ENCODE measurements at places on chromosomes 6 and 20. TPM values are rescaled to one million over a fixed set of nuclear protein-coding genes. Genes with fewer than 3 reads are reported as not detected.

- peak; percentile 60 for DNase-seq
Observed at GRCh38 chr6:31829633-31830283, 2.2 kb downstream of the HSPA1B start.

GRCh38 chr6:11815231-11815630, 36.6 kb upstream of the ADTRP start:
- no peak for DNase-seq

GRCh38 chr6:130385064-130385695, 19.4 kb downstream of the TMEM200A start:
- DNase-seq = no peak

The OPN5 gene
- 0.17 TPM for polyA plus RNA-seq

GRCh38 chr6:148497717-148498116, 155.1 kb downstream of the SASH1 start:
- DNase-seq = no peak

The LHFPL5 gene
- polyA plus RNA-seq = not detected

The RIMS1 gene
- polyA plus RNA-seq = 0.56 TPM

The SLC22A23 gene
- 2.3 TPM for polyA plus RNA-seq

DNA sequence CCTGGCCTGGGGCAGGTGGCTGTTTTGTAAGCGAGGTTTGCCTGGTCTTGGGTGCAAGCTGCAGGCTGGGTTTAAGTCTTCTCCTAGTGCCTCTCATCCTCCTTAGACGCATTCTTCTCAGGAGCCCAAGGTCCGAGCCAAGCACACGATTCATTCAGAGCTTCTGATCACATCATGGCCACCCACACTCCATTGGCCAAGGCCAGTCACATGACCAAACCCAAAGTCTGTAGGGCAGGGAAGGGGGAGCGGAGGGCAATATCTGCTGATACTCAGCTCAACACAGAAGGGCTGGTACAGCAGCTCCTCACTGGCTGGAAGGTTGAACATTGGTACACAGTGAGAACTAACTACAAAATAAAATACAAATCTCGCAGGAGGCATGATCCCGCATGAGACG, 177.2 kb upstream of the AFDN start:
- DNase-seq = no peak

DNA sequence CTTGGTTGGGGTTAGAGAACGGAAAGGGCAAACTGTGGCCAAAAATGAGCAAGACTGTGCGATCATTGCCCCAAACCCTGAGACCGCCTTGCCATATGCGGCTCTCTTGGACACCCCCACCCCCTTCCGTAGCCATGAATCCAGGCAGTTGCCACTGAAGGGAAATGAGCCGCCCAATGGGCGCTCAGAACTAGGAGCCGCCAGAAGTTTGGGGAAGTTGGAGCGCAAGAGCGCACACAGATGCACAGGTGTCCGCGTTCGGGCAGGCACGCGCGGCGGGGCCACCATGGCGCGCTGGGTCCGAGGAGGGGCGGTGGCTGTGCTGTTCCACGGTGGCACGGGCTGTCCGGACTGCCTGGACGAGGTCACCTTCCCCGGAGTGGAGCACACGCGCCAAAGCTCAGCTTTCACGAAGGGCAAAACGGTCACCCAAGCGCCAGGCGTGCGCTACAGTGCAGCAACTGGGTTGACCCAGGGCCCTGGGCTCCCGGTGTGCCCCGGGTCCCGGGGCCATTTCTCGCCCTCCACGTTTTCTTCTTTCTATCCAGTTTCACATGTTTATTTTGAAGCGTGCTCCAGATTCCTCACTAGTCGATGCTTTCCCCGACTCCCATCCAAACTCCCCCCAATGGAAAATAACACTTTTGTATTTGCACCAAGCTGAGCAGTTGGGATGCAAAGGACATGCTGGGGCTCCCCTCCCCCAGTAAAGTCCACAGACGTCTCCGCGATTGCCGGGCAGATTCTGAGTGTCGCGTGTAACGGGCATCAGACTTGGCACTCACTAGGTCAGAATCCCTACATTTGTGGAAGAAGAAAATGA, 906 bp upstream of the PDE10A start:
- DNase-seq = peak; percentile 25

- no peak for DNase-seq
Observed at GRCh38 chr6:140226637-140227036, 852.2 kb upstream of the CITED2 start.

DNA sequence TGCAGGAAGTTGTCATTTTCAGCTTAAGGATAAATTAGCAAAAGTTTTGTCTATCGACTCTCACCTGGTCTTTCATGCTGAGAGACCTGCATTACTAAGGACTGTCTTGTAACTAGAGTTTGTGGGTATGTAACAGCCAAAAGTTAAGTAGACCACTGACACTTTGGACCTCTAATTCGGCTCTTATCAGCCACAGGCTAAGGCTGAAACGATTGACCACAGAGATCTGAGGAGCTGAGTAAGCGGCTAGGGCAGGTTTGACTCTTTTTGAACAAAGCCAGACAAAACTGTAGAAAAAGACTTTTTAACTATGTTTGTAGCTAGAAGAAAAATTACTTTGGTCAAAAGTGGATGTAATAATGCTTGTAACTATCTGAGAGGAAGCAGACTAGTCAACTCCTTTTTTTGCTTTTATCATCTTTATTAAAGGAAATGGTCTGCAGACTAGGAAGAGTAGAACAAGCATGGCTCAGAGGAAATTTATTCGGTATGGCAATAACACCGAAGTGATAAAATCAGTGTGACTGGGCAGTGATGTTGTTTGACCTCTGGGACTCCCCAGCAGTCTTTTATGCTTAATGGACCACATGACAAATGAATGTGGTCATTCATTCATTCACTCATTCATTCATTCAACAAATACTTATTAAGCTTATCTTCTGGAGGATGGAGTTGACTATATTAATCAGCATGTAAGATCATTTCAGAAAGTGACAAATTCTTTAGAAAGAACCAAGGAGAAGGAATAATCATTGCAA, 725.0 kb upstream of the HS3ST5 start:
- no peak for DNase-seq

The TUBB gene
- polyA plus RNA-seq = 954 TPM

The VGLL2 gene
- 85.4 TPM for polyA plus RNA-seq

GRCh38 chr6:44651604-44652003, 264.1 kb downstream of the CDC5L start:
- DNase-seq = no peak

The PBOV1 gene
- 0.07 TPM for polyA plus RNA-seq

- no peak for DNase-seq
Observed at GRCh38 chr6:156597095-156597494, 180.1 kb upstream of the ARID1B start.

DNA sequence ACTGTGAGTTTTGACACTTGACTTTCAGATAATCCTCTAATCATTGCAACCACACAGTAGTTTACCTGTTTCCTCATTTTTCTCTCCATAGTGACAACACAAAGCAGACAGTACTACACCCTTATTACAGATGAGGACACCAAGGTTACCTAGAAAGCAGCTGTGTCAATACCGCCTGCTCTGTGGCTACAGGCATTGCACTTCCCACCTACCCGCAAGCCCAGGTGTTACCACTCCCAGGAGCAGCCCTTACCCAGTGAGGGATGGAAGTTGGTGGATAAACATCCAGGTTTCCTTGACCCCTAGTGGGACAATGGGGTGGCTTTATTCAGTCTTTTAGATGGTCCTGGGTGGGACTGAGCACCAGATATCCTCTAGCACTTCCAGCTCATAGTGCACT, 503.6 kb downstream of the PTPRT start:
- DNase-seq = no peak

The GPR63 gene
- polyA plus RNA-seq = 3.3 TPM

DNA sequence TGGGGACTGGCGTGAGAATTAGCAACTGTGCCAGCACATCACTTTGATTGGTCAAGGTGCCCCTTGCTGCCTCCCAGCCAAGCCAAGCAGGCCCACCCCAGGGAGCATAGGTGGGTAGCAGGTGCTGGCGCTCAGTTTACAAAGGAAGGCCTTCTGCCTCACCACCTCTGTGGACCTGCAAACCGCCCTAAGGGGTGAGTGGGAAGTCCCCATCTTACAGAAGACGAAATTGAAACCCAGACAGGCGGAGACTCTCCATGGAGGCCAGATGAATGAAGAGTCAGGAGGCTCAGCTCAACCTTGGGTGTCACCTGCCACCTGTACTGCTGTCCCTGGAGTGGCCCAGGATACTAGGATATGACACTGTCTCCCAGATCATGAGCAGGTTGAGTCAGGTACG, 21.5 kb upstream of the MAS1L start:
- no peak for DNase-seq

- no peak for DNase-seq
Observed at GRCh38 chr6:54802775-54803634, 43.6 kb upstream of the FAM83B start.

The FRMD1 gene
- polyA plus RNA-seq = 0.42 TPM

DNA sequence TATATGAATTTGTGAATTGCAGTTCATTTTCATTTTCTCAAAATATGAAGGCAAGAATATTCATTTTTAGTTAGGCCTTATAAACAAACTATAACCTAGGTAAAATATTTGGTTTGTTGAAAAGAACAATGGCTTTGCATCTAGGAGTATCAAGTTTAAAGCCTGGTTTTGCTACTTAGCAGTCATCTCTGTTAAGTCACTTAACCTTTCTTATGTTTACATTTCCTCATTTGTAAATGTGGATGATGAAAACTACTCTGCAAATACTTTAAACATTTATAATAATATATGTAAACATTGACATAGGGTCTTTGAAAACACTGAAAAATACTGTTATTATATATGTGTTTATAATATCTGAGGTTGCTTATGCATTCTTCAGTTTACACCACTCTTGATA, 135.5 kb downstream of the CENPW start:
- no peak for DNase-seq

The PPP1R14C gene
- 42.9 TPM for polyA plus RNA-seq

The FLRT3 gene
- 42.3 TPM for polyA plus RNA-seq

DNA sequence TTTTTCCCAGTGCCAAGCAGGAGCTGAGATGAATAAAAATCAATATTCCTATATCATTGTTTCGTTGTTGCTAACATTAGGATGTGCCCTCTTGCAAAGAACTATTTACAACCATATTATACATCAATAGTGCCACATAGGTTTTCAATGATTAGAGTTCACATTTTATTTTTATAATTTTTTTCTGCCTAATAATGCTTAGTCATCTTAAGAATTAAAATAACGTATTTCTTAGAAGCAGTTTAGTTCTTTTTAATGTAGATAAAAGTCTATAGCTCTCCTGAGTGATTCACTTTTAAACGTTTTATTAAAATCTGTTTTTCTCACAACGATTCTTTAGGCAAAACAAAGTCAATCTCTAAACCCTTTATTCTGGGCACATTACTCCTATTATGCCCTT, 71.6 kb downstream of the CHD6 start:
- no peak for DNase-seq

The SLC17A2 gene
- polyA plus RNA-seq = not detected

DNA sequence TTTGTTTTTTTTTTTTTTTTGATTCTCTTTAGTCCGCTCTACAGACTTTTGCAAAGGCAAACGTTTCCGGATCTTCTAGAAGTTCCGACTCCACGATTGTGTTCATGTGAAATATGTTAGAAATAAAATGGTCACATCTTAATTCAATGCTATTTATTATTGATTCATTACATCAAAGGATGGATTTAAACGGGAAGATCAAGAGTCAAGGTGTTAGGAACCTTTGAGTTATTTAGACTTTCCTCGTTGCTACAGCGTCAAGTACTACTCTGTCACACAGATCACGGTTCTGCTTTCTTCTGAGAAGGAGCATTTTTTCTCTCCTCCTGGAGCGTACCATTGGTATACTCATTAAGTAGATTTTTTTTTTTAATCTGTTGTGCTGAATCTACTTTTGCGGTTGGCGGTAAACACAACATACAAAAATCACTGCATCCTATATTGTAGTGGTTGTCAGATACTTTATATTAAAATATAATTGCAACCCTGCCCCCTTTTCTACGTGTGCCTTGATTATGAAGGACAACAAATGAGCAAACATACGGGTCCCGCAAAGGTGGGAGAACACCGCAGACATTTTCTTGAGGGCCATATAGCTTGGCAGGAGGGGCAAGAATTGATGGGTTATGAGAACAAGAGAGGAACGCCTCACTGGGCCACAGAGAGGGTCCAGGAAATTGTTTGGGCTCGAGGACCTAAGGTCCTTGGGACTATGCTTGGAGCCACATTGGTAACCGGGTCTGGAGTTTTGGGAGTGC, 17.5 kb downstream of the HMGN4 start:
- no peak for DNase-seq

The SLC13A3 gene
- polyA plus RNA-seq = 2.4 TPM

The FRS3 gene
- polyA plus RNA-seq = 5.9 TPM

GRCh38 chr6:148700047-148700715, 46.6 kb upstream of the UST start:
- no peak for DNase-seq

GRCh38 chr6:149271348-149272340, 45.9 kb upstream of the TAB2 start:
- DNase-seq = no peak

- DNase-seq = no peak
Observed at GRCh38 chr6:19465760-19466159, 371.4 kb upstream of the ID4 start.

DNA sequence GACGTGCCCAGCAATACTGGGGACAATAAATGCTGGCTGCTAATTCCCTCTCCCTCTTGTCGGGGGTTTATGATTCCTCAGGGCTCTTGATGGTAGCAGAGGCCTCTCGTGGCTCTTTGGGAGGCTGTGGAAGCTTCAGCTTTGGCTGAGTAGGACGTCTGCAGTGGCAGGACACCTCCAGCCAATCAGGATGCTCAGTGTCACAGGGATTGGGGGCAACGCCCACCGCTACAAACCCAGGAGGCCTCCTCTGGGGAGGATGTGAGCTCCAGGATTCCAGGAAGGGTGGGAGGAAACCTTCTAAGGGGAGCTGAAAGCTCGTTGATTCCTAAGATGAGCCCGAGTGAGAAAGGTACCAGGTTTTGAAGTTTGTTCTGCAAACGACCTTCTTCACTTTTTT, 19.4 kb downstream of the RSPO4 start:
- no peak for DNase-seq

DNA sequence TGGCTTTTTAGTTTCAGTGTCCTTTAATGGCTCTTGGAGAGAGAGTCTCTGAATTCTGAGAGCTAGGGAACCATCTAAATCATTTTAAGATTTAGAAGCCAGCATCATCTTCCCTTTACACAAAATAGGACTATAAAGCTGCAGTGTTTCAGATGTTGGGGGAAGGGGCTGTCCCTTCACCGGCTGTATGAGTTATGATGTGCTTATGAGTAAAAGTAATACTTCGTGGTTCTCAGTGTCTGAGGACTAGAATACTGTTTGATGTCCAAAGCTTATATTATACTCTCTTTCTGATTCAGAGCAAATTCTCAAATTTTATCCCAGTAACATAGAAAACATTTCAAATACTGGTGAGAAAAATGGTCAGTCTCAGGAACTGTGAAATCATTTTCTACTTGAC, 63.5 kb upstream of the FAM8A1 start:
- DNase-seq = no peak

The HLA-DOB gene
- polyA plus RNA-seq = 1.3 TPM

DNA sequence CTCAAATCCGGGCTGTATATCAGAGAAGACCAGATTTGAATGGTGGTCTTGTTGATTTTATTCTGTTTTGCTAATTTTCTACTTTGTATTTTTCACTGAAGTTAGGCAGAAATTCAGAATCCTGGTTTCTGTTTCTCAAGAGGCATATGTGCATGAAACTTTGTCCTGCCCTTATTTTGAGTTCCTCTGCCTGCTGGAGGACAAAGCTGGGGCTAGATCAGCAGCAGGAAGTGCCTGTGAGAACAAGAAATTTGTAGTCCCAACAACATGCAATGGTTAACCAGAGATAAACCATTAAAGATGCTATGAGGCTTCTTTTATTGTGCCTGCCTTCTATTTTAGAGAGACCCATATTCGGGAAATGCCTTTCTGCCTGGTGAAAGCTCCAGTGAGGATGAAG, 37.1 kb downstream of the BEND6 start:
- no peak for DNase-seq

Data from muscle of arm (tissue), 14 donors.